Stimulated activated CD4-positive, alpha-beta T cell treated with anti-CD3 and anti-CD28 coated beads, Interleukin-15, amount 100 ng/mL, for 1 hour (primary cell): ENCODE measurements at places on chromosomes 3 and 15.

DNA sequence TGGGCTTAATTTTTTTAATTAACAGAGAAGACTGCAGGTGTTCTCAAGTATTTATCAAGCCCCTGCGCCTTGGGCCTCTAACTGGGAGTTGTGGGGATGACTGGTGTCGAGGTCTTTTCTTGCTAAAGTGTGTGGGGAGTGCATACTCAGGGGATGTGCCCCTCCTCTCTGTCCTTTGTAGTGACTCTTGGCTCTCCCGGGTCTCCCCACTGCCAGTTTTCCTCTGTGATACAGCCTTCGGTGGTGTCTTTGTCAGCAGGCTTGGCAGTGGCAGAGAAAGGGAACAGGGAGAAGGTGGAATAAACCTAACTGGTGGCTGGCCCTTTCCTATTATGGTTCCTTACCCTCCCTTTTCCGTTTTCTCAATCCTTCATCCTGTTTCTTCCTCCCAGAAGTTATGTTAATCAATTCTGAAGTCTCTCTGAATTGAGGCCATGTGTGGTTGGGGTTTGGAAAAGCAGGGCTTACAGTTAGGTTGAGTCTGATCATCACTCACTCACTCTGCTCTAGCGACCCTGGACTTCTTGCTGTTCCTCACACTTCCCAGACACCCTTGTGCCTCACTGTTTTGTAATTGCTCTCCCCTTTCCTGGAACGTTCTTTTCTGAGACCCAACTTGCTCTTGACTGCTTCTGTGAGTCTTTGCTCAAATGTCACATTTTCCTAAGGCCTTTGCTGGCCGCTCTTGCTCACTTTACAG is 158.1 kb downstream of the PTPRG start:
- no peak for DNase-seq

- no peak for DNase-seq
Measured at GRCh38 chr3:45932112-45932511, 11.2 kb upstream of the CXCR6 start.

DNA sequence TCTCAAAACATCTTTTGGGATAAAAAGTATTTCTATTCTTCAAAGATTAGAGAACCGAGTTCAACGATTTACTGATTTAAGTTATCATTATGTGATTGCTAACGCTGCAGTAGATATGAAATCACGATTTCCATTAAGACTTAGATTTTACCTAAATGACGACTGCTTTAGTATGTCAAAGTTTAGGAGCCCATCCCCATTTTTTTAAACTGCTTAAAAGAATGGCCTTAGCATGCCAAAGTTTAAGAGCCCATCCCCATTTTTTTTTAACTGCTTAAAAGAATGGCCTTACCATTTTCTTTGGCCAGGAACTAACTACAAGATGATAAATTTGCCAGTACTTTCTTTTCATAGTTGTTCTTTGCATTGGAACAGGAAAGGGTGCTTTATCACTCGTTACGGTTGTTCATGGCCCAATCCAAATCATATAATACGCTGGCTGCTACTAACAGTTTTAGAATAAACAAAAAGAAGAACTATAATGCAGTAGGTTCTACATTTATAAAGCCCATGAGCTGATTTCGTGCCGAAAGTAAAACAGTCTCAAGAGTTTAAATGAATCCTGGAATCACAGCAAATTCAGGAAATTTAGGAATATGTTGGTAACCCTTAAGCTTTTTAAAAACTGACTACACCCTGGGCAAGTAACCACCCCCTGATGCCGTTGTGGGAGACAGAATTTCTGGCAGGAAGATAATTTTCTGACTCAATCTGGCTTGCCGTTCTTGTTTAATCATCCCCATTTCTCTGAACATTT is 869 bp upstream of the TSC22D2 start:
- DNase-seq, result no peak

- DNase-seq, result no peak
Measured at GRCh38 chr3:59780209-59780608, 730.4 kb upstream of the CFAP20DC start.

DNA sequence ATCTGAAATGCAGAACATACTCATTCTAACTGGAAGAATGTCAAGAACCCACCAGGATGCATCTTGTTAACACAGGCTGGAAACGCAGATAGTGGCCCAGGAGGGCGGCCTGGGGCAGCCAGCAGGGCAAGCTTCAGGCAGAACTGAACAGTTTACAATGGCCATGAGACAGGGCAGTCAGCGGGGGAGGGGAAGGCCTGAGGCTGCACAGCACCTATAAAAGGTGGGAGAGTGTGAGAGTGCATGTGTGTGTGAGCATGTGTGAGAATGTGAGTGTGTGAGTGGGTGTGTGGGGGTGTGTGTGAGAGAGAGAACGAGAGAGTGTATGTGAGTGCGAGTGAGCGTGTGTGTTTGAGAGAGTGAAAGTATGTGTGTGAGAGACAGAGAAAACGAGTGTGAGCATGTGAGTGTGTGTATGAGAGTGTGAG is 26.8 kb upstream of the SLCO2A1 start:
- no peak for DNase-seq

DNA sequence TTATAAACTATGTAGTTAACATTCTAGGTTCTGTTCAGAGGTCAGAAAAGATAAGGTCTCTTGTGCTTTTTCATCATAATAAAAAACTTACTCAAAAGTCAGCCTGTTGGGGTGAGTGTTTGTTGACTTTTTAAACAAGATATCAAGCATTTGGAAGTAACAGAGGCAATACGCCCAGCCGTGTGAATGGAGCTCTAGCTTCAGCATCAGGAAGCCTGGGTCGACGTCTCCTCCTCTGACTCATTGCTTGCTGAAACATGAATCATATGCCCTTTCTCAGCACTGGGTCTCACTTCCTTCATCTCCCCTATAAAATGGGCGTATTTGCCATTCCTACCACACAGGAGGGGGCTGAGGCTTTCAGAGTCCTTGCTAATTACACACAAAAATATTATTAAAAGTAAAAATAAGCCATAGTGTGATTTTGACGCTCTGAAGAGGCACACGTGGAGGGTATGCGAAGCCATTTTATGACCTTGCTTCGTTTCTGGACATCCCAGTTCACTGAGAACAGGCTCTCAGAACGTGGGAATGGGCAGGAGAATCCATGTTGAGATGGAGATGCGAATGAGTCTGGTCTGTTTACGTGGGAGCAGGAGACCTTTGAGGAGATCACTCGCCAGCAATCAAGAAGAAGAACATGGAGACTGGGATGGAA is 220.8 kb upstream of the TPRG1 start:
- no peak for DNase-seq

DNA sequence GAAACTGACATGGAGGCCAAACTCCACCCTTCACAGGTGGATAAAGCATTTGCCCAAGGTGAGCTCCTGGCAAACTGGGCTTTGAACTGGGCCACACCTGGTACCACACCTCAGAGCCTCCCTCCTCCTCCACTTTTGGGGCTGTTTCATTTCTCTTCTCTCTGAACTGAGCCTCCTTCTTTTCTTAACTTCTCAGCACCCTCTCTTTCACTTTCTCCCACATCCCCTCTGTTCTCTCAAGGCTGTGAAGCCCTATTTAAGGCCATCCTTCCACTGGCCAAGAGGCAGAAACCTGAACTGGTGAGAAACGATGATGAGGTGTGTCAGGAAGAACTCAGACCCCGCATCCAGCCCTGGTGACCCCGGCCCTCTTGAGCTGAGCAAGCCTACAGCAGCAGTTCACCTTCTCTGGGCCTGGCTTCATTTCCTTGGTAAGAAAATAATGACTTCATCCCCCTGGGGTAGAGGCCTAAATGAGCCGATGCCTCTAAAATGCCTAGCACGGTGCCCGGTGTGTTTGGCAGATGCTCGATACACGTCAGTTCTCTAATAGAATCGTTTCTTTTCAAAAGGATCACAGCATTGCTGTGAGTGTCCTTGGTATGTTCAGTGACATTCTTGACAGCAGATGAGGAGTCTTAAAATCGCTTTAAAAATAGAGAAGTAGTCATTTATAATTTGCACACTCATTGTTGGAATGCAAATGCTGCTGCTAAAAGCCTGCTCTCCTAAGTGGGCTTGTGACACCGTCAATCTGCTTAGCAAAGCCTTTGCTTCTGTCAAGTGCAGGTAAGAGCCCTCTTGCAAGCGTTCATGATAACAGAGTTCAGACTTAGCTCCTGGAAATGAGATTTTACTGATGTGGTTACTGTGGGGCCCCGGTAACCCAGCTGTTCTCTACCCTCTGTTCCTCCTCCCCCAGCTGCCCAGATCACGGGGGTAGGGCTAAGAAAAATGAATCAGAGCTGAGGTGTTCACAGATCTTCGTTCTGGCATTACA is 97.7 kb upstream of the ATP2B2 start:
- peak; percentile 23 for DNase-seq

GRCh38 chr3:160928183-160928726 is 172.2 kb downstream of the PPM1L start:
- no peak for DNase-seq

GRCh38 chr3:4818986-4819693 is 160.1 kb upstream of the BHLHE40 start:
- DNase-seq, result no peak

- DNase-seq, result no peak
Measured at GRCh38 chr15:64807051-64807749, 18.2 kb downstream of the PIF1 start.

DNA sequence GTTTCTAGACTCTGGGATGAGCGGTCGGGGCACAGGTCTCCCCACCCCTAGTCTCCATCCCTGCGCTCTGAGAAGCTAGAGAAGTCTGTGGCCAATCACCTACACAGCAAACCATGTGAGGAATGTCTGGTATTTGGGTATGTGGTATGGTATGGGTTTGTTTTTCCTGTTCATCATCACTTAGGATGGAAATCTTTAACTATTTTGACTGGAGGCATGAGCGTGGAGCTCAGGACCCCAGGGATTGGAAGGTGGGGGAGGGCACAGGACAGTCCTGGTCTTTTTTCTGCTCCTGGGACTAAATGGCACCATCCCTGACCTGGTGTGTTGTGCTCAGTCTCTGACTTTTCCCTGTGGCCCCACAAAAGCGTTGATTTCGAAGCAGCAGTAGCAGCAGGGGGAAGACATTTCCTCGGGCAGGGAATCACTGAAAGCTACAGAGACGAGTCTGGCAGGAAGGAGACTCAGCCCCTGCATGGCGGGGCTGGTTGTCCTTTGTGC is 191.7 kb upstream of the TPM1 start:
- DNase-seq, result no peak

GRCh38 chr3:149975919-149976318 is 5.2 kb upstream of the PFN2 start:
- no peak for DNase-seq

- DNase-seq, result peak; percentile 43
Measured at GRCh38 chr15:70100474-70101341, 3.0 kb upstream of the TLE3 start.

DNA sequence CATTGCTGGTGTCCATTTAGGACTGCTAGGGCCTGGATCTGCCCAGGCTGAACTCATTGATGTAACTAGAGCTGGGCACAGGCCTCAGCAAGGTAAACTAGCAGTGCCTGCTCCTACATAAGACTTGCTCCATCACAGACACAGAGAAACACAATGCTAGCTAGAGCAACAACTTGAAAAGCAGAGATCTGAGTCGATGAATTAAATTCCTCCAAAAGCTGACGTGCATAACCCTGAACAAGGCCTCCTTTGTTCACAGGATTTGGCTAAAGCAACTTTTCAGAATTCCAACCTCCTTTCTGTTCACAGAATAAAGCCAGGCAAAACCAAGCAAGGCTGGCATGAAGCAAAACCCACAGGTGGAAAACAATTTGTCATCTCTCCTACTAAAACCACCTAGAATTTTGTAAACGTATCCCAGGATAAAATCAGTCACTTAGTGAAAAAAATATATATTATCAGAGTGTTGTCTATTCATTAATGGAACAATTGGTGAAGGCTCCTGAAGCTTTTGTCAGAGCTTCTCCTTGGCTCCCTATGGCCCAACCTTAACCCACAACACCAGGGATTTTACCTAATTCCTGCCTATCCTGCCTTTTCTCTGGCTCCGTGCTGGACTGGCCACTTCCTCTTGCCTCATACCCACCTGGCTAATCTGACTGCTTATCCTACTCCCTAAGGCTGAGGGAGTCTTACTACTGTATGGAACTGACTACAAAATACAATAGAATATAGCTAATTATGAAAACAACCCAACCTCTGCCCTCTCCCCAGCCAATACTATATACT is 39.9 kb downstream of the PLCH1 start:
- no peak for DNase-seq

DNA sequence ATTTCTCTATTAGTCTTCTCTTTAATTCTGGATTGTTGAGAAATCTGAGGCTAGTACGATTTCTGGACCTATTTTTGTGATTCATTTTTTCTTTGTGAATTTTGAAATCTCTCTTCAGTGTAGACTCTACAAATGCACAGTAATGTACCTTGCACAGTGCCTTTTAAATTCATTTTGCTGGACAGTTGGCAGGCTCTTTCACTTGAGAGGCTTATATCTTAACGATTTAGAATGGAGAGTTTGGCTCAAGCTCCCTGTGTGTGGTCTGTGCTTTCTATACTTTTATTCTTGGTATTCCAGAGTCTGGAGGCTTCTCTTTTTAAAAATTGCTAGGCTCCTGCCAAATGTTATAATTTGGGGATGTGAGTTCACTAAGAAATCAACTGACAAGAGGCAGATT is 8.8 kb downstream of the CRYBG3 start:
- DNase-seq, result no peak

DNA sequence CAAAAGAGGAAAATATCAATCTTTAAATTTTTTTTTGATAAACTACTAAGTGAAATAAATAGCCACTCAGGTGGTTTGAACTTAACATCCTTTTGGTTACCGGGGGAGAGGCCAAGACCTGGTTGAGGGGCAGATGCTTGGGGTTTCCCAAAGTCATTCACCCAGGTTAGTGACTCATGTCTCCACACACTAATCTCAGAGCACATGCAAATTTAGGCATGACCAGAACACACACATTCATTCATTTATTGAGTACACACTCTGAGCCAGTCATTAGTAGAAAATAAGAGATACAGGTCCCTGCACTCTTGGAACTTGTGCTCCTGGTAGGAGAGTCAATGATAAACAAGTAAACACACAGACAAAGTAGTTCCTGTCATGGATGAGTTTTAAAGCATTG is 7.3 kb downstream of the ILDR1 start:
- DNase-seq, result no peak

GRCh38 chr3:64456674-64457073 is 231.1 kb downstream of the ADAMTS9 start:
- no peak for DNase-seq

GRCh38 chr3:141840737-141841544 is 35.5 kb upstream of the ATP1B3 start:
- DNase-seq, result no peak

DNA sequence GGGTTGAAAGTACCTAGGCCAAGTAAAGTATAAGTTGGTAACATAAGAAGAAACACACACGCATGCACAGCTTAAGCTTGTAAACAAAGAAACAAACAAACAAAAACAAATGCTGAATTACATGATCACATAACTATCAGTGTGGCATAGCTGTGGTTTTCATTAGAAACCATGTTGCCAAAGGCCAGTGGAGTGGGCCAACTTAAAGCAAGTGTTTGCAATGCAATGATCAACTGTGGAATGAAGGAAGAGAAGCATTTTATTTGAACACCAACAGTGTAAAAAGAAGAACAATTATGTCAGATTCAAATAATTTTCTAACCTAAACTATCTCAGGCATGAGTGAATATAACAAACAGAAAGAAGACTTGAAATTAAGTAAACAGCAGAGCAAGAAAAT is 199.4 kb upstream of the STRIT1 start:
- no peak for DNase-seq

- DNase-seq, result no peak
Measured at GRCh38 chr3:159057621-159058020, 255.8 kb downstream of the MFSD1 start.
